ENCODE measurements at places on chromosomes 5 and 9.

GRCh38 chr9:5364294-5365024 lies 24.8 kb upstream of the RLN1 start:
- DNase-seq = no peak

DNA sequence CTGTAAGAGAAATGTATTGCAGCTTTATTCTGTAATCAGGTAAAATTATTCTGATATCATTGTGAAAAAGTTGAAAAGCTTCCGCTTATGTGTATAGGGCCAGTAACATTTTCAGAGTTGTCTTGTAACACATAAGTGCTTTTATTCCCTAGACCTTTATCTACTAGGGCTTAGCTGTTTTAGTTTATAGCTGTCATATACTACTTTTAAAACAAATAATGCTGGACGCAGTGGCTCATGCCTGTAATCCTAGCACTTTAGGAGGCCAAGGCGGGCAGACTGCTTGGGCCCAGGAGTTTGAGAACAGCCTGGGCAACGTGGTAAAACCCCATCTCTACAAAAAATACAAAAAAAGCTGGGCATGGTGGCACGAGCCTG lies 33.1 kb downstream of the SLC25A51 start:
- no peak for DNase-seq

DNA sequence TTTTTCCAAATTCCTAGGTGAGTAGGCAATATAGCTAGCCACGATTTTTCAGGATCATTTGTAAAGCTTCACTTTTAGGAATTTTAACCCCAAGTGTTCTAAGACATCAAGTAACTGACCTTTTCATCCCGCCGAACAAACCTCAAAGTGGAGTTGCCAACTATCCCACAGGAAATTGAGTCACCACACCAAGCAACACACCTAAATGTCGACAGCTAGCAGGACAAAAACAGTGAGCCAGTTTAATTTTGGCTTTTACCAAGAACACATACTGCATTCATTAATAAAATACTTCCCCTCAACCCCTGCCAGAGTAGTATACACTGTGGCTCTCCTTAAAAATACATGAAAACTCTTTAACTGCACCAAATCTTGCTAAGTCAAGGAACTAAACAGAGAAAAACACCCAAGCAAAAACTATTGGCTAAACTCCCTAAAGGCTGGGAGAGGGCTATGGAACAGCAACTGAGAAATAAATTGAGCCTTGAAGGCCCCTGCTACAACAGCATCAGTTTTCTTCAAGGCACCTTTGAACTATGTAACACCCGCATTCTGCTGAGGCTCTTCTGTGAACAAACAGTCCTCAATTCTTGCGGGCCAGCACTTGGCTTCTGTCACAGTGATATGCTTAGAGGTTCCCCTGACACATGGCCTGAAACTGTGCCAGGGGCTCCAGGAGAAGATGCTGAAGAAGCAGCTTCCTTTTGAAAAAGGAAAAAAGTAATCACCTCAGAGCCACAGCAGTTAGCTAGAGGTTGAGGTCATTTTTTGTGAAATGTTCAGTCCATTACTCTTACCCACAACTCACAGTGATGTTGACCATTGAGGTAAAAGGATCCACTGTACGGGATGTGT lies 459.6 kb downstream of the RAB3C start:
- no peak for DNase-seq

GRCh38 chr5:177300236-177300880 lies 3.2 kb downstream of the RAB24 start:
- DNase-seq = peak; percentile 86

GRCh38 chr5:142317753-142318152 lies 7.1 kb downstream of the SPRY4 start:
- DNase-seq = no peak

- DNase-seq = no peak
These were observed 55.0 kb upstream of the CDK5RAP2 start for GRCh38 chr9:120635011-120635410.

DNA sequence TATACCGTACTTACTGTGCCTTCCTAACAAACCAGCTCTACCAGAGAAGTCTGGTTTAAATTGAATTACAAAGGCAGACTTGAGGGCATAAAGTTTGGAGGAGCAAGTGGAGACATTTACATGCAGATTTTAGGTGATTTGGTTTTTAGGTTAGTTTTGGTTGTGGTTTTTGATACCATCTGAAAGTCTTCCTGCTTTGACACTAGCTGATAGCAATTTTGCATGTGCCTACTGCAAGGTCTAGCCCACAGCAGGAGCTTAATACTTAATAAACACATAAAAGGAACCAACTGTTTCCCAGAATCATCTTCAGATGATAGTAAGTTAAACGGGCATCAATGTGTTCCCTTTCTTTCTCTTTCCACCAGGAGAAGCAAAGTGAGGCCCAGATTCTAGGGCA lies 3.4 kb upstream of the ESM1 start:
- no peak for DNase-seq

DNA sequence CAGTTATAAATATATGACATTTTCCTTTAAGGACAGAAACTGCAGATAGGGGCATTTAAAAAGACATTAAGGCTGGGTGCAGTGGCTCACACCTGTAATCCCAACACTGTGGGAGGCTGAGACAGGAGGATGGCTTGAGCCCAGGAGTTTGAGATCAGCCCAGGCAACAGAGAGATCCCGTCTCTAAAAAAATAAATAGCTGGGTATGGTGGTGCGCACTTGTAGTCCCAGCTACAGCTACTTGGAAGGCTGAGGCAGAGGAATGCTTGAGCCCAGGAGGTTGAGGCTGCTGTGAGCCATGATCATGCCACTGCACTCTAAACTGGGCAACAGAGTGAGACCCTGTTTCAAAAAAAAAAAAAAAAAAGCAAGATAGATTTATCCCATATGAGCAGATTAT lies 63.6 kb downstream of the CSNK1A1 start:
- no peak for DNase-seq

DNA sequence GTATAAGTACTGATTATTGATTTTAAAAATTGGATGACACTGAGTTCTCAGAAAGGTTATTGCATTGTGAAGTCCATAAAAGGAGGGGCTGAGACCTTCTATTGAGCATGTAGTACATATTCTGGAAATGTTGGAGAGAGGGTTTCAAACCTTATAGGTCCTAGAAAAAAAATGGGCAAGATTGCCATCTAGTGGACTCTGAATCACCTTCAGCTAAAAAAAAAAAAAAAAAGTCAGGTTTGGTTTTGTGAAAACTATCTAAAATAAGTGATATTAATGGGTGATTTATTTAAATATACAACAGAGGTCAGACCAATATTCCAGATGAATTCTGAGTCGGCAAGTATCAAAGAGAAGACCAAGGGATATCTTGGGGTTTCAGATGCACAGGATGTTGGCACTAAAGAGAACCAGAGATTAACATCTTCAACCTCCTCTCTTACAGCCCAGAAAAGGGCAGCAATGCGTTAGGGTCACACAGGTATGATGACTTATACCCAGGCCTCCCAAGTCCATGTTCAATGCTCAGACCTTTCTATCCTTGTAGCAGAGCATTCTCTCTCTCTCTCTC lies 109.8 kb upstream of the NMUR2 start:
- peak; percentile 52 for DNase-seq

GRCh38 chr9:20442461-20443319 lies 179.6 kb downstream of the MLLT3 start:
- no peak for DNase-seq

GRCh38 chr5:104431981-104432380 lies 869.4 kb upstream of the NUDT12 start:
- DNase-seq = no peak

GRCh38 chr5:148543727-148544126 lies 110.6 kb downstream of the HTR4 start:
- DNase-seq = no peak

DNA sequence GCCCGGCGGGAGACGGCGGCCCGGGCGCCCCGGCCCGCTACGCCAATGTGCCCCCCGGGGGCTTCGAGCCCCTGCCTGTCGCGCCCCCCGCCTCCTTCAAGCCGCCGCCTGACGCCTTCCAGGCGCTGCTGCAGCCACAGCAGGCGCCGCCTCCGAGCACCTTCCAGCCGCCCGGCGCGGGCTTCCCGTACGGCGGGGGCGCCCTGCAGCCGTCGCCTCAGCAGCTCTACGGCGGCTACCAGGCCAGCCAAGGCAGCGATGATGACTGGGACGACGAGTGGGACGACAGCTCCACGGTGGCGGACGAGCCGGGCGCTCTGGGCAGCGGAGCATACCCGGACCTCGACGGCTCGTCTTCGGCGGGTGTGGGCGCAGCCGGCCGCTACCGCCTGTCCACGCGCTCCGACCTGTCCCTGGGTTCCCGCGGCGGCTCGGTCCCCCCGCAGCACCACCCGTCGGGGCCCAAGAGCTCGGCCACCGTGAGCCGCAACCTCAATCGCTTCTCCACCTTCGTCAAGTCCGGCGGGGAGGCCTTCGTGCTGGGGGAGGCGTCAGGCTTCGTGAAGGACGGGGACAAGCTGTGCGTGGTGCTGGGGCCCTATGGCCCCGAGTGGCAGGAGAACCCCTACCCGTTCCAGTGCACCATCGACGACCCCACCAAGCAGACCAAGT lies 723 bp downstream of the SNX18 start:
- DNase-seq = peak; percentile 33

GRCh38 chr9:13608451-13608850 lies 329.0 kb upstream of the MPDZ start:
- no peak for DNase-seq

DNA sequence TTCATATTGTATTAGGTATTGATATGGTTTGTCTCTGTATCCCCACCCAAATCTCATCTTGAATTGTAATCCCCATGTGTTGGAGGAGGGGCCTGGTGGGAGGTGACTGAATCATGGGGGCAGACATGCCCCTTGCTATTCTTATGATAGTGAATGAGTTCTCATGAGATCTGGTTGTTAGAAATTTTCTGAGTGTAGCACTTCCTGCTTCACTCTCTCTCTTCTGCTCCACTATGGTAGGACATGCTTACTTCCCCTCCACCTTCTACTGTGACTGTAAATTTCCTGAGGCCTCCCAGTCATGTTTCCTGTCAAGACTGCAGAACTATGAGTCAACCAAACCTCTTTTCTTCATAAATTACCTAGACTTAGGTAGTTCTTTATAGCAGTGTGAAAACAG lies 187.4 kb upstream of the SLC24A2 start:
- no peak for DNase-seq

GRCh38 chr9:98465799-98466198 lies 210.3 kb upstream of the TBC1D2 start:
- DNase-seq = no peak

Data from NAMALWA (cell line).